ENCODE measurements at places on chromosomes 13 and 19.

DNA sequence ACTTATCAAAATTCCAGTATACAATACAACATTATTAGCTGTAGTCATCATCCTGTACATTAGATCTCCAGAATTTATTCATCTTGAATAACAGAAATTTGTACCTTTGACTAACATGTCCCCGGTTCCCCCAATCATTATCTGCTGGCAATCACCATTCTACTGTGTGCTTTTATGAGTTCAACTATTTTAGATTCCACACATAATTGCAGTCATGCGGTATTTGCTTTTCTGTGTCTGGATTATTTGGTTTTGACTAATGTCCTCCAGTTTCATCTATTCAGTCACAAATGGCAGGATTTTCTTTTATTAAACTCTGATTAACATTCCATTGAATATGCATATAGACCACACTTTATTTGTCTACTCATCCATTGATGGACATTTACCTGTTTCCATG is 530.7 kb upstream of the SLITRK1 start:
- no peak for DNase-seq

GRCh38 chr13:21749410-21749809 is 78.5 kb downstream of the FGF9 start:
- DNase-seq: no peak

DNA sequence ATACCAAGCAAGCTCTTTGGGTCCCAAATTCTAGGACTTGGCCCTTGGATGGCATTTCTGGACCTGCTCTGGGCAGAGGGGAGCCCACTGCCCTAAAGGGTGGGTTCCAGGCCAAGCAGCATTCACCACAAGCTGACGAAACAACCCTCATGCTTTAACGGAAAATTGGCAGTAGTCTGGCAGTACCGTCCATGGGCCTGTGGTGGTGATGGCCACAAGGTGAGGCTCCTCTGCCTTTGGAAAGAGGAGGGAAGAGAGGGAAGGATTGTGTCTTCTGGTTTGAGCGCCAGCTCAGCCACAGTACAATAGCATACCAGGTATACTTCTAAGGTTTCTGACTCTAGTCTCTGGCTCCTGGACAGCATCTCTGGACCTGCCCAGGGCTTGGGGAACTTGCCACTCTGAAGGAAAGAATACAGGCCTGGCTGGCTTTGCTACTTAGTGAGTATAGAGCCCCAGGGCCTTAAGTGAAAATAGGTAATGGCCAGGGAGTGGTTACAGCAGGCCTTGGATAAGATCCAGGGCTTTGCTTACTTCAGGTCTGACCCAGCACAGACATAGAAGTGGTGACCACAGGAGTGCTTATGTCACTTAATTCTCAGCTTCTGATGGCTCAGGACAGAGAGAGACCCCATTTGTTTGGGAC is 595.5 kb downstream of the LMO7 start:
- no peak for DNase-seq

DNA sequence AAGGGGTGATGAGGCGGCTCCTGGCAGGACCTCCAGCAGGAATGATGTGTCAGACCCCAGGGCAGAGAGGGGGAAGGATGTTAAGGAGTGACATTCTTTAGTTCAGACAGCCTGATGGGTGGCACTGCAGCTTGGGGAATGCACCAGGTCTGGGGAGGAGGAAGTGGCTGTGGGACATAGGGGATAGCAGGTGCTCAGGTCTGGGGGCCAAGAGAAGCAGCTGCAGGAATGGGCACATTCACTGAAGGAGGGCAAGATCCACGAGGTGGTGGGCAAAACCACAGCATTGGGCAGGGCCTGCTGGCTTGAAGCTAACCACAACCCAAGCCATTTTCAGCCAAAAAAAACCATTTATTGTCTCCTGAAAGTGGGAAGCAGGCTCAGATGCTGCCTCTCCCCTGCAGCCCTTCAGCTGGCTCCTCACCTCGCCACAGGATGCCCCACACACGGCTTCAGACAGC is 26.5 kb downstream of the COMP start:
- no peak for DNase-seq

DNA sequence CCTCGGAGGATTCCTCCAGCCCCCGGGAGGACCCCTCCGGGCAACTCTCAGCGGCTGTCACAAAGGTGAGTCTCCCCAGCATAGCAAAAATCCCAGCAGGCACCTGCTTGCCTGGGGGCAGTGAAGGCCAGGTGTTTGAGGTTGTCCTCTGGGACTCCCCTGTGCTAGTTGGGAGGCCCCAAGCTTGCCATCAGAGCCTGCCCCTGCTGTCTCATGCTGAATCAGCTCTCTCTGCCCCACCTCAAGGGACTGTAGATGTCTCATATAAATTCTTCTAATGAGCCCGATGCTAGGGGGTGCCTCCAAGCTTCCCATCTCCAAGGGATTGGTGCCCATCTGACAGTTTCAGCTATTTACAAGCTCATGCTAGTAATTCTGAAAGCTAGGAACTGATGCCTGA is 53.6 kb downstream of the NWD1 start:
- no peak for DNase-seq

GRCh38 chr13:48843630-48844380 is 131.9 kb upstream of the FNDC3A start:
- DNase-seq: no peak

DNA sequence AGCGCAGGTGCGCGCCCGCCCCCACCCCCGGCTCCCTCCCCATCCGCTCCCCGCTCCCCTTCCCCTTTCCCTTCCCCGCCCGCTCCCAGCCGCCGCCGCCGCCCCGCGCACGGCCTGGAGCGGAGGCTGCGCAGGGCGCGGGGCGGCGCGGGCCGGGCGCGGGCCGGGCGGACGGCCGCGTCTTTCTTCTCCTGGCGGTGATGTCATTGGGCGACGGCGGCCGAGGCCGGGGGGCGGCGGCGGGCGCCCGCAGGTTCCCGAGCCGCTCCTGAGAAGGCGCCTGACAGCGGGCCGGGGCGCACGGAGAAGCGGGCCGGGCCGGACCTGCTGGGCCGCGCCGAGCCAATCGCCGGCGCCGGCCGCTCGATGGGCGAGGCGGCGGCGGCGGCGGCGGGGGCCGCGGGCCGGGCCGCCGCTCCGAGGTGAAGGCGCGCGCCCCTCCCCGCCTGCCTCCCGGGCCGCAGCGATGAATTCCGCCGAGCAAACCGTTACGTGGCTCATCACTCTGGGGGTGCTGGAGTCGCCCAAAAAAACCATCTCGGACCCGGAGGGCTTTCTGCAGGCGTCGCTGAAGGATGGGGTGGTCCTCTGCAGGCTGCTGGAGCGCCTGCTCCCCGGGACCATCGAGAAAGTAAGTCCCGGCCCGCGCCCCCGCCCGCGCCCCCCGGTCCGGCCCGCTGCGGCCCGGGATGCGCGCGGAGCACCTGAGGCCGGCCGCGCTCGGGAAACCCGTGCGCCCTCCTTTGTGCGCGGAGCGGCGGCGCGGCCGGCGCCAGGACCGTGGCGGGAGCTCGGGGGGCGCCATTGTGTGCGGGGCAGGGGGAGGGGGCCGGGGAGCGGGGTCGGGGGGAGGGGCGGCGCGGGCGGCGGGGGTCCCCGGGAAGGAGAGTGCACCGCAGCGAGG is at the start of gene ARHGEF7:
Gene ARHGEF7 (plus strand): TSS at position 250 of the 904 bp plus-strand sequence. CDS start 217 bp downstream, at position 467.
- DNase-seq: no peak

DNA sequence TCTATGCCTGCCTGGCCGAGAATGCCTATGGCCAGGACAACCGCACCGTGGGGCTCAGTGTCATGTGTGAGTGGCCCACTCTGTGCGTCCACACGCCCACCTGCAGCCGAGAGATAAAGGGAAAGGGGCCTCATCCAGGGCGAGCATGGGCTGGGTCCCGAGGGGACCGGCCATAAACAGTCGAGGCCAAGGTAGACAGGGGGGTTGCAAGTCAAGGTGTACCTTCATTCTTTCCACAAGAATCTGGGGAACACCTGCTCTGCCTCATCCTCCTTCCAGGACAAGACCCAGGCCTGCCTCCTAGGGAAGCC is 8.3 kb downstream of the MAG start:
- no peak for DNase-seq

DNA sequence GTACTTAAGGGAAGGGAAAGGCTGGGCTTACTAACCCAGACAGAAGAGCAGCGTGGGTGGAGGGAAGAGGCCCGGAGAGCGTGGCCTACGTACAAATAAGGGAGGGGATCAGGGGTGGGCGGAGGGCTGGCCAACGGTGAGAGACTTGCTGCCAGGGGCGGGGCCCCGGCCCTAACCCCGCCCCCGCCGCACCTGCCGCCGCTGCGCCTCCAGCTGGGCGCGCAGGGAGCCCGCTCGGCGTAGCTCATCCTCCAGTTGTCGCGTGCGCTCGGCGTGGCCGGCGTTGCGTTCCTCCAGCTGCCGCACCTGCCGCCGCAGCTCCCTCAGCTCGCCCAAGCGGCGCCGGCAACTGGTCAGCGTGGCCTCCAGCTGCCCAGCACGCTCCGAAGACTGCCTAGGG is 5.7 kb downstream of the HOOK2 start:
- DNase-seq: no peak

DNA sequence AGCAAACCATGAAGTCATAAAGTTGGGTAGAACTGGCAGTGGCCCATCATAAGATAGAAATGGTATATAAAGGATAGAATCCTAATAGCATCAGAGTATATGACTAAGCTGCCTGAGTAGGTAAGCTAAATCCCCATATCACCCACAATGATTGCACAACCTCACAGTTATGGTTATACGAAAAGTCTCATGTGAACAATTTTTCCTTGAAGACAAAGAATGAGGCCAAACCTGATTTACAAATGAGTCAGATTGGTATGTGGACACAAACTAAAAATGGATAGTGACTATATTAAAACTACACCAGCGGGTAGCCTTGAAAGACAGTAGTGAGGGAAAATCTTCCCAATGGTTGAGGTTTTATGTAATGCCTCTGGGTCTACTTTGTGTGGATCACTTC is 40.9 kb upstream of the UFM1 start:
- no peak for DNase-seq

Data from CMK (cell line).